Temporal lobe (tissue), 4 donors: ENCODE measurements at places on chromosomes 5 and 9. TPM values are rescaled to one million over a fixed set of nuclear protein-coding genes. Genes with fewer than 3 reads are reported as not detected.

TBCA gene
- total RNA-seq: 63.7 TPM

LURAP1L gene
- 0.98 TPM for total RNA-seq

ELOVL7 gene
- total RNA-seq: 3.9 TPM

PRDM12 gene
- total RNA-seq: not detected

MSMP gene
- total RNA-seq: not detected

AK8 gene
- total RNA-seq: 0.49 TPM

NUTM2G gene
- not detected for total RNA-seq

BNC2 gene
- 1.7 TPM for total RNA-seq

TUT7 gene
- 25.8 TPM for total RNA-seq

AIF1L gene
- 14.0 TPM for total RNA-seq

PCDHB15 gene
- 16.0 TPM for total RNA-seq

TAF11L10 gene
- total RNA-seq: not detected

SLC25A2 gene
- not detected for total RNA-seq

GABRB2 gene
- total RNA-seq: 65.2 TPM

FCN2 gene
- total RNA-seq: not detected

PCDHGA5 gene
- 11.3 TPM for total RNA-seq

GABRA1 gene
- 19.4 TPM for total RNA-seq

C9orf43 gene
- total RNA-seq: 0.25 TPM

FBP2 gene
- not detected for total RNA-seq

SCGB3A1 gene
- not detected for total RNA-seq

HTR4 gene
- total RNA-seq: 0.49 TPM

CNTNAP3B gene
- 17.7 TPM for total RNA-seq

C9orf152 gene
- not detected for total RNA-seq

ACOT12 gene
- total RNA-seq: 0.98 TPM

SAXO1 gene
- under 0.01 TPM for total RNA-seq

RAB3C gene
- 33.9 TPM for total RNA-seq

NUTM2F gene
- total RNA-seq: not detected

ALG2 gene
- total RNA-seq: 13.3 TPM

C5orf58 gene
- not detected for total RNA-seq

TRIM36 gene
- 79.2 TPM for total RNA-seq

CTNND2 gene
- total RNA-seq: 115 TPM

AP3B1 gene
- total RNA-seq: 24.8 TPM

IFNB1 gene
- not detected for total RNA-seq

TIMD4 gene
- total RNA-seq: not detected

ZNF608 gene
- 80.9 TPM for total RNA-seq

MTX3 gene
- 13.5 TPM for total RNA-seq

ANKRD18B gene
- total RNA-seq: 0.25 TPM

INSL6 gene
- total RNA-seq: not detected

PCDHGA9 gene
- 12.8 TPM for total RNA-seq

OBP2B gene
- total RNA-seq: not detected

TOR4A gene
- total RNA-seq: 0.49 TPM
